CD8-positive, alpha-beta memory T cell (primary cell): ENCODE measurements at places on chromosomes 6 and 20.

DNA sequence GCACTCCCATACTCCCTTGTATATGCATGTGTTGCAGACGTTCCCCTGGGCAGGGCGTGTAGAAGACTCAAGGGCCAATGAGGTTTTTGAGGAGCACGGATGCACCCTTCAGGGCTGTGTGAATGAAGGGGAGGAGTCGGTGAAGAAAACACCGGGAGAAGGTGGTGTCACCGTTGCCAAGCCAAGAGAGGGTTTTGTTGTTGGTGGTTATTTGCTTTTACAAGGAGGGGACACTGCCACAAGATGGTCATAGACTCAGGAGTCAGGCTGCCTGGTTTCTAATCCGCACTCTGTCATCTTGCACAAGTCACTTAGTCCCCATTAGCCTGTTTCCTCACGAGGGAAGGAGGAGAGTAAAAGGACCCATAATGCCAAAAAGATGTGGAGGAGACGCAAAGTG lies 124.0 kb downstream of the PXDC1 start:
- DNase-seq = no peak

GRCh38 chr6:129494099-129494498 lies 215.9 kb downstream of the ARHGAP18 start:
- no peak for DNase-seq

DNA sequence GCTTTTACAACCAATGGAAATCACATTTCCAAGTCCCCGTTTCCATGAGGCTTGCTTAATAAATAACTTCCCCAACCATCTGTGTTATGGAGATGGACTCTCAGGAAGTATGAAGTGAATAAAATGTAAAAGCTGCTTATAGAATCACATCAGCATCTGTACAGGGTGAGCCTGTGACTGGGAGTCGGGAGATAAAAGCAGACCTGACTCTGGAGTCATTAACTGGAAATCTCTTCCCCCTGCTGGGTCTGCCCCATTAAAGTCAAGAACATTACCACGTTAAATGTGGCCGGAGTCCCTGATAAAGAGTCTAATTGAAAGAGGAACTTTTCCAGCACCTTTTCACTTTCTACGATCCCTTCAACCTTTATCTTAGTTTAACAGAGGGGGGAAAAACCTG lies 368.5 kb downstream of the DOK5 start:
- DNase-seq = no peak

DNA sequence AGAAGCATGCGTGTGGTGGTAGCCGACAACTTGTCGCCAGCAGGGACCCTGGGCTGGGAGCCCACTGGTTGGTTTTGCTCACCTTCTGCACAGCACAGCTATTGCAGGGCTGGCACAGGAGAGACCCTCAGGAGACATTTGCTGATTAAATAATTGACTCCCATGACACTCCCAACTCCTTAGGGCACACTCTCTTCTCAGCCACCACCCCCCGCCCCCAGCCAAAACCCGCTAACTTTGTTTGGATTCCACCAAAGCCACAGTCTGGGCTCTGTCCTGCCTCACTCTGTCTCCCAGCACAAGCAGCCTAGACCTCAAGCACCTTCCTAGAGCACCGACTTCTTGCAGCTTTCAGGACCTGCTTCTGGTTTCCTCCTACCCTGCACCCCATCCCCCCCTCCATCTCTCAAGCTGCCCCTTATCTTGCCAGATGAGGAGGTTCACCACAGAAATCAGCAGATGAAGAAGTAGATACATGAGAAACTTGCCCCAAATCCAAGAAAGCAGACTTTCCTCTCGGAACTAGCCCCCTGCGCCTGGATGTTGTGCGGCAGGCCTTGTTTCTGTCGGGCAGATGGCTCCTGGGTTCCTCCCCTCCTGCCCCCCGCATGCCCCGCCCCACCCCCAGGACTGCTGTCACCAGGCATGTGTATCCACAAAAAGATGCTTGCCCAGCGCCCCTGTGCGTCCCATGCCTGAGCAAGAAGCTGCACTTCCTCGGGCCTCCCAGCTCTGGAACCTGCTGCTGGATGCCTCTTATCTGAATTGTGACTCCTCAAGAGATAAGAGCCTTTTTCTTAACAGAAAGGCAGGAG lies 35.0 kb upstream of the CD93 start:
- DNase-seq = no peak

- no peak for DNase-seq
Measured at GRCh38 chr20:37575884-37576283, 48.2 kb upstream of the BLCAP start.

- no peak for DNase-seq
Measured at GRCh38 chr6:36938536-36938935, 16.0 kb upstream of the PI16 start.
